Stimulated activated CD8-positive, alpha-beta memory T cell treated with anti-CD3 and anti-CD28 coated beads, Interleukin-12 subunit alpha, Interleukin-12 subunit beta, amount 100 ng/mL, for 1 hour (primary cell): ENCODE measurements at places on chromosomes 13 and 19.

DNA sequence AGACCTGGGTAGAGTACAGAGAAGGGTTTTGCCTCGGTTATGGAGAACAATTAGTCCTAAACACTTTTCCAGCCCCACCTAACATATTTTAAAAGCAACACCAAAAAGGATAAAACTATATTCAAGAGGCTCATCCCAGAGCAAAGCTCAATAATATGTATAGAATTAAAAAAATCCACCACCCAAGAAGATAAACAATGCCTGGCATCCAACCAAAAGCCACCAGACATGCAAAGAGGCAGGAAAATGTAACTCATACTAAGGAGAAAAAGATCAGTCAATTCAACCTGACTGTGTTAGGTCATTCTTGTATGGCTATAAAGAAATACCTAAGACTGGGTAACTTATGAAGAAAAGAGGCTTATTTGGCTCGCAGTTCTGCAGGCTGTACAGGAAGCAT lies 39.3 kb downstream of the FGF9 start:
- DNase-seq = no peak

- DNase-seq = no peak
Measured at GRCh38 chr13:44293908-44294735, 79.5 kb upstream of the SERP2 start.

DNA sequence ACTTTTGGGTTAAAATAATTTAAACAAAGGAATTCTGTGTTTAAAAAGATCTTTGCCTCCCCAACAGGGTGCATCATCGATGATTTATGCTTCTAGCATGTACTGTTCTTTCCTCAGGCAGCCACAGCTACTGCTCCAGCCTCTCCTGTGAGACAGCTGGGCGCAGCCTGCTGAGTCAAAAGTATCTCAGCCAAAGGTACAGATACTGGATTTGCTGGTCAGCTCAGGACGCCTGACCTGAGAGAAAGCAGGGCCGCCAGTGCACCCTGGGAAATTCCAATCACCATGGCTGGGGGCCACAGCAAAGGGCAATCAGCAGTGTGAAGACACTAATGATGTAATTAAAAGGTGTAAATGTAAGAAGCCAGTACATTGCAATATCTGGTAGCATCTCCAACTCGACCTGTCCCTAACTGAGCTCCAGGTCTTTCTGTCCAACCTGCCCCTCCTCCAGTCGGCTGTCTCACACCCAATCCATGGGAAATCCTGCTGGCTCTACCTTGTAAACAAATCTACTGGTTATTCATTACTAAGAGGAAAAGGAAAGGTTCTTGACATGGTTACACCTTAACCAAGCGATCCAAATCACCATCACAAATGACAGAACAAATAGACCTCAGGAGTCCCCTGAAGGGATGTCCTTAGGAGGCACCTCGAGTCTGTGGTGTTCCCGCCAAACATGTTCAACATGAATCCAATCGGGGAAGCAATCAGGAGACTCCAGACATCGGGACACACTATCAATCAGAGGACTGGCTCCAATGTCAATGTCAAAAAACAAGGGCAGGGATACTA lies 7.3 kb downstream of the OPA3 start:
- no peak for DNase-seq

- no peak for DNase-seq
Measured at GRCh38 chr19:29517946-29518345, 7.8 kb upstream of the VSTM2B start.

DNA sequence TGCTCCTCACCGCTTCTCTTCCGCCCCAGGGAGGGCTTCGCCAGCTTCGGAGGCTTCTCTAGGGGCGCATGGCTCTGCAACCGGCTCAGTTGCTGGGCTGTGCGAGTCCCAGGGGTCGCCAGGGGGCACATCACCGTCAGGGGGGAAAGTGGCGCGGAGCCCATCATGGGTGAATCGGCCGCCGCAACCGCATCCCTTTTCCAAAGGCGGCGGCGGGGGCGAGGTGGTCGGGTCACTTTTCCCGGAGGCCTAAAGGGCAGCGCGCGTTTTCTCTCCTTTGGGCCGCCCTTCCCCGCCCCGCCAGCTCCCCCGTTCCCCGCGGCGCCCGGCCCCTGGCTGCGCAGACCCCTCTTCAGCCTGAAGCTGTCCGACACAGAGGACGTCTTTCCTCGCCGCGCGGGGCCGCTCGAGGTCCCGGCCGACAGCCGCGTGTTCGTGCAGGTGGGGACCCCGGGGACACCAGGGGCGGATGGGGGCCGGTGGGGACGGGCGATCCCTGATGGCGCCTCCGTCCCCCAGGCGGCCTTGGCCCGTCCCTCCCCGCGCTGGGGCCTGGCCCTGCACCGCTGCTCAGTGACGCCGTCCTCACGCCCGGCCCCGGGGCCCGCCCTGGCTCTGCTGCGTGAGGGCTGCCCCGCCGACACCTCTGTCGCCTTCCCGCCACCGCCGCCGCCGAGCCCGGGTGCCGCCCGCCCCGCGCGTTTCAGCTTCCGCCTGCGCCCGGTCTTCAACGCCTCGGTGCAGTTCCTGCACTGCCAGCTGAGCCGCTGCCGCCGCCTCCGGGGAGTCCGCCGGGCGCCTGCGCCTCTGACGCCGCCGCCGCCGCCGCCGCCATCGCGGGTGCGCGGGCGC lies 1.7 kb downstream of the TGFBR3L start:
- no peak for DNase-seq

DNA sequence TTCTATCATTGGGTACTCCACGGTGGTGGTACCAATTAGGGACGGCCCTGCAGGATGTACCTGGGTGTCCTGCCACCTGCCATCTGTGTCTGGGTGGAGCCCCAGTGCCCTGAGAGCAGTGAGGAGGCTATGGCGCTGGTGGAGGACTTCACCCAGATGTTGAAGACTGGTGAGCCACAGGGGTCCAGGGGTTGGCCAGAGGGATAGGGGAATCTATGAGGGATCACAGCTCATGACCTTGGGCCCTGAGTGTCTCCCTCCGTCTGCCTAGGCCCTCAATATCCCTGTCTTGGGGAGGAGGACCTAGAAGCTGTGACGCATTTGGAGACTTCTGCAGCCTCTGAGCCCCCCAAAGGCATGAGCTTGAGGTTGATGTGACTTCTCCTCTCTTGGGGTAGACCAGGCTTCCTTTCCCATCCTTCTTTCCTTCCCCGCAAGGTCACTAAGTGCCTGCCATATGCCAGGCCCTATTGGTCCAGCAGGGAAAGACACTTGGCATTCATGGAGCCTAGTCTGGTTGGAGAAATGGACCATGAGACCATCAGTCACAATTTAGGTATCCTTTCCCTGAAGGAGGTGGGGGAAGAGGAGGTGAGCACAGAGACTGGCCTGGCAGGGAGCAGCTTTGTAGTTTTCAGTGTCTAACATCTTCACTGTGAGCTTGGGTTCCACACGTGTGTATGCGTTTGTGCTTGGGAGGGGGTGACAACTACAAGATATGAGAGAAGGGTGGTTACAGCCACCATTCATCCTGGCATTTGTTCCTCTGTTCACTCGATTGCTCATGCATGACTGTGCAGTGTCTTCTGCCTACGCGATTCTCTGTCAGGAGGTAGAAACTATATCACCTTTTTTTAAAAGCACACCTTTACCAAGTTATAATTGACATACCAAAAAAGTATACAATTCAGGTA lies 5.1 kb upstream of the MZF1 start:
- DNase-seq = no peak
